ENCODE measurements at places on chromosomes 3 and 15.

GRCh38 chr3:175478301-175478700 is 619.2 kb downstream of the NAALADL2 start:
- DNase-seq: no peak

DNA sequence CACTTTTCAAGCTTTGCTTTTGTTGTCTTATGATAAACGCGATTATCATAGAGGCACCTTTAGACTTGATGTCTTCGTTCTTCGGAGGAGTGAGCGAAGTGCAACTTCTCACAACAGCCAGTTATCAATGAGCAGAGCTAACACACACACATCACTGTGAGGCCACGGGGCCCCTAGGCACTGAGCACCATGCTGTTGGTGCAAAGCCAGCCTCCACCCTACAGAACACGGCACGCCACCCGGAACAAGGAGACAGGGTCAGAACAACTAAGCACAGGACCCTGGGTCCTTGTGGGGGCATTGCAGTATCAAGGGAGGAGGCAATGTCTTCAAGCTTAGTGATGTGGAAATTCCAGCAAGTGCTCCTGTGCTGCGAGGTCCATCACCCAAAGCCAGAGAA is 244.5 kb downstream of the OCA2 start:
- DNase-seq: no peak

- no peak for DNase-seq
Observed at GRCh38 chr3:100522125-100522524, 29.7 kb downstream of the TMEM45A start.

DNA sequence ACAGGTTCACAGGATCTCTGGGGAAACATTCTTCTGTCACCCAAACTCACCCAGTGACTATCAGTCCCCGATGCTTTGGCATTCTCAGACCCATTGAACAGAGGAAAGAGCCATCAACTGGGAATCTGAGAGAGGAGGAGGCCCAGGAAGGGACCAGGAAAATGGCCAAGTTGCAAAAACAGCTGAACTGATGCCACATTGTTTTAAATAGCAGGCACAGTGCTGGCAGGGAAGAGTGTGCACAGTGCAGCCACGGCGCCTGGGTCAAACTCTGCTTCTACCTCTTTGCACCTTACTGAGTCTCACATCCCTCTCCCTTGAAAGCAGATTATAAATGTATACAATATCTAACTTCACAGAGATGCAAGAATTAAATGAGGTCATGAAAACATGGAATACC is 66.4 kb downstream of the SRGAP3 start:
- DNase-seq: no peak

GRCh38 chr3:16873872-16874271 is 10.9 kb upstream of the PLCL2 start:
- DNase-seq: no peak

- peak; percentile 93 for DNase-seq
Observed at GRCh38 chr15:77024273-77025082, 29.6 kb downstream of the PSTPIP1 start.

GRCh38 chr15:73305331-73306211 is 63.2 kb downstream of the HCN4 start:
- peak; percentile 80 for DNase-seq
